ENCODE measurements at places on chromosomes 1 and 21.

- DNase-seq, result no peak
Measured at GRCh38 chr1:225813214-225813964, 3.5 kb downstream of the EPHX1 start.

- no peak for DNase-seq
Measured at GRCh38 chr1:97905141-97905940, 15.5 kb downstream of the DPYD start.

GRCh38 chr1:196717868-196718267 lies 56.8 kb upstream of the CFHR3 start:
- DNase-seq, result no peak

DNA sequence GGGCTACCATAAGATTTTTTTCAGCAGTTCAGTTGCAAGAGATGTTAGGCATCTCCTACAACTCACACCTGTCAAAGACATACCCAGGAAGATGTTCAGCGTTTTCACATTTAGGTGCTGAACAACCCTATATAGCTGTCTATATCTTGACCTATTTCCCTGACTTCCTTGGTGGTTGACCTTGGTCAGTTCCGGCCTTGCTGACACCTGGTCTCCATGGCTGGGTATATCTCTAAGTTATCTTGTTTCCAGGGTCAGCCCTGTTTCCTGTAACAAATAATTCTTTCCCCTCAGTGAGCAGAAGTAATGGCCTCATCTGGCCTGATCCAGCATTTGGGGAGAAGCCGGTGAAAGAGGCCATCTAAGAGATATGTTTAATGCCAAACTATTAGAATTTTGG lies 2.4 kb upstream of the BTG2 start:
- no peak for DNase-seq

- no peak for DNase-seq
Measured at GRCh38 chr1:209790286-209791193, 6.2 kb upstream of the C1orf74 start.

GRCh38 chr1:37035796-37036666 lies 1.7 kb upstream of the GRIK3 start:
- DNase-seq, result no peak

GRCh38 chr21:26041431-26042180 lies 129.0 kb downstream of the APP start:
- DNase-seq, result no peak

DNA sequence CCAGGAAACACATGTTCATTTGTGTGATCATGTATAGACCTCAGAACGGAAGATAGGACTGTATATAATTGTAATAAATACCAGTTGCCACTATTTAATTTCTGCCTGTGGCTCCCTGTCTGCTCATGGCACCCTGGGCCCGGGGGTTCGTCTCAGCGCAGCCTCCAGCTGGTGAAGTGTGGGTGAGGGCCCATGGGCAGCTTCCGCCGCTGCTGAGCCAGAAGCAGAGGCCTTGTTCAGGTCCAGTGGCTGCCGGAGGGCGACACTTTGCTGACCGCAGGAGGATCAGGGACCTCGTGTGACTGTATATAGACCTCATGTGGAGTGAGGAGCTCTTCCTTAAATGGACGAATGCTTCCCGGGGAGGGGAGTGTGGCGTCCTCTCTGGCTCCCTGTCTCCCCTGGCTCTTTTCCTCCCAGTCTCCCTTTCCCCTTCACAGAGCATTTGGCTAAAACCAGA lies 155.9 kb downstream of the PEX14 start:
- DNase-seq, result no peak

All from GM19239 (cell line).